Activated CD8-positive, alpha-beta T cell treated with anti-CD3 and anti-CD28 coated beads, Interleukin-2, amount 10 ng/mL, durations not matched to agents 7 days and 5 days (primary cell): ENCODE measurements at places on chromosomes 5 and 9. TPM values are rescaled to one million over a fixed set of nuclear protein-coding genes. Genes with fewer than 3 reads are reported as not detected.
A peak's percentile ranks its signal among the peaks of the same experiment; 100 is the strongest.

Gene SHOC1
- not detected for total RNA-seq

GRCh38 chr9:101536938-101537337 is 3.3 kb downstream of the RNF20 start:
- peaks cover 25% of the 10 kb centered on the region for H3K4me1 ChIP-seq
- no peak overlapping the region for H3K27ac ChIP-seq
- H3K36me3 ChIP-seq: peaks cover 12% of the 10 kb centered on the region
- no peak overlapping the region for H3K4me3 ChIP-seq
- DNase-seq: peak; percentile 52
- H3K27me3 ChIP-seq: no peaks in the 10 kb centered on the region

- no peaks in the 10 kb centered on the region for H3K36me3 ChIP-seq
- no peak for DNase-seq
Measured at GRCh38 chr9:32344551-32345182, 39.8 kb upstream of the ACO1 start.

GRCh38 chr9:101706997-101707396 is 31.4 kb downstream of the GRIN3A start:
- H3K27ac ChIP-seq: no peak overlapping the region
- H3K4me3 ChIP-seq: no peak overlapping the region
- no peak for DNase-seq
- H3K36me3 ChIP-seq: no peaks in the 10 kb centered on the region
- peaks cover 22% of the 10 kb centered on the region for H3K27me3 ChIP-seq

GRCh38 chr9:108852079-108852478 is 3.7 kb downstream of the ACTL7B start:
- H3K27me3 ChIP-seq: no peaks in the 10 kb centered on the region
- no peak overlapping the region for H3K27ac ChIP-seq
- no peak overlapping the region for H3K4me3 ChIP-seq
- DNase-seq: no peak
- no peaks in the 10 kb centered on the region for H3K36me3 ChIP-seq
- no peaks in the 10 kb centered on the region for H3K4me1 ChIP-seq

Gene SPATA6L
- total RNA-seq: 0.29 TPM

DNA sequence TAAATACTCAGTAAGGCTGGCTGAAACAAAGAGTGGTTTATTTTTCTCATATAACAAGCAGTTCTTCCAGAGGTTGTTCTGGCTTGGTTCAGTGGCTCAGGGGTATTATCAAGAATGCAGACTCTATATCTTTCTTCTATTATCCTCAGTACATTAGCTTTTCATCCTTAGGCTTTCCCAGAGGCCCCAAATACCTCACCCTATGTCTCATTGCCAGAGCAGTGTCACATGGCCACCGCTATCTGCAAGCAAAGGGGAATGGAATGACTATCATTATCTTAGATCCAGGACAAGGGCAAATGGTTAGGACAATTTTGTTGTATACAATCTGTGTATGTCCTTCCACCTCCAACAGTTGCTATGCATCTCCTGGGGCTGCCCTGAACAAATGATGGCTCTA is 69.0 kb upstream of the SNX2 start:
- no peak overlapping the region for H3K4me3 ChIP-seq
- peaks cover 3% of the 10 kb centered on the region for H3K27me3 ChIP-seq
- DNase-seq: no peak
- H3K4me1 ChIP-seq: no peaks in the 10 kb centered on the region
- no peaks in the 10 kb centered on the region for H3K36me3 ChIP-seq

DNA sequence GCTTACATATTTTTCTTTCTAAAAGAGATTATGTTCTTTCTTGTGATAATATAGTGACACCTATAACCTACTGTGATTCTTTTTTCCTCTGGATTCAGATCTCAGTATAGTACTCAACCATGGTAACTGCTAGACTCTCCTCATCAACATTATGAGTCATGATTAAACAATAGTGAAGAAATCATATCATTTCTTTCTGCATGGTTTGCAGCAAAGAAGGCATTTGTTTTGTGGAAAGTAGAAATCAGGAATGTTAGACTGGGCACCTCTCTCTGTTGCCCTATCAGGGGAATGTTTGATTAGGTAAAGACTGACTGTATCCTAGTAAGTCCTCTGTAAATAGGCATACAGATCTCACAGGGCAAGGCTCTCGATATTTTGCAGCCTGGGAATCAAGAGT is 25.6 kb upstream of the SMC2 start:
- H3K4me1 ChIP-seq: no peaks in the 10 kb centered on the region
- no peak overlapping the region for H3K27ac ChIP-seq
- no peaks in the 10 kb centered on the region for H3K27me3 ChIP-seq
- DNase-seq: no peak
- no peak overlapping the region for H3K4me3 ChIP-seq

- no peak for DNase-seq
- H3K27me3 ChIP-seq: peaks cover 2% of the 10 kb centered on the region
- no peak overlapping the region for H3K4me3 ChIP-seq
- no peaks in the 10 kb centered on the region for H3K4me1 ChIP-seq
- no peak overlapping the region for H3K27ac ChIP-seq
Measured at GRCh38 chr5:5271786-5272321, 131.7 kb downstream of the ADAMTS16 start.

Gene ADAMTSL1
- total RNA-seq: not detected

Gene LHX2
- not detected for total RNA-seq

Gene KCNV2
- total RNA-seq: not detected

DNA sequence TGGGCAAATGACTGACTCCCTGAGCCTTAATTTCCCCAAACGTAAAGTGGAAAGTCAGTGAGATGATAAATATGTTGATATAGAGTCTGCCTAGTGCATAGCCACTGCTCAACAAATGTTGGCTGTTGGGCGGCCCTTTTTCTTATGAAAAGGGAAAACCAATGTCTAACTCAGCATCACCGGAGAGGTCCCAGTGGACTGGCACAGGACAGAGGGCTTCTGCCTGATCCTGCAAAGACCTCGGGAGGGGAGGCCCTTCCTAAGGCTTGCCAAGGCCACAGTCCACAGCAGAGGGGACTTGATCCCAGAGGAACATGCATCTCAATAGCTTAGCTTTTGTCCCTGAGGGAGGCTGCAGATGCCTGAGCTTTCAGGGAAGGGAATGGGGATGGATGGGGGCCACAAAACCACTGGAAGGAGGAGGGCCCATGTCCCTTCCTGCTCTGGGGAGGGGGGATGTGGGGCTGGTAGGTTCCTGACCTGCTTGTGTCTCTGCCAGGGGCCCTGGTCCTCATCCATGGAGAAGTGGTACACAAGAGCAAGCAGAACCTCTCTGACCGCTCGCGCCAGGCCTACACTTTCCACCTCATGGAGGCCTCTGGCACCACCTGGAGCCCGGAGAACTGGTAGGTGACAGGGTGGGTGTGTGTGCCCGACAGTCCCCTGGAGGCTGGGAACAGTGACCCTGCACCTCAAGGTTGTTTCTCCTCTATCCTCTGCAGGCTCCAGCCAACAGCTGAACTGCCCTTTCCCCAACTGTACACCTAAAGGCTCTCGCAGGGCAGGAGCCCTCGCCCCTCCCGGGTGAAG is 6.3 kb downstream of the DOLK start:
- peaks cover 7% of the 10 kb centered on the region for H3K4me1 ChIP-seq
- no peak for DNase-seq
- H3K27ac ChIP-seq: no peak overlapping the region
- H3K4me3 ChIP-seq: no peak overlapping the region
- H3K36me3 ChIP-seq: peaks cover 7% of the 10 kb centered on the region
- no peaks in the 10 kb centered on the region for H3K27me3 ChIP-seq

GRCh38 chr5:34580983-34581382 is 75.1 kb upstream of the RAI14 start:
- no peaks in the 10 kb centered on the region for H3K27me3 ChIP-seq
- DNase-seq: no peak
- no peaks in the 10 kb centered on the region for H3K4me1 ChIP-seq
- H3K27ac ChIP-seq: no peak overlapping the region
- H3K36me3 ChIP-seq: no peaks in the 10 kb centered on the region

Gene PRDM9
- total RNA-seq: not detected

Gene C9orf152
- not detected for total RNA-seq

Gene FCN1
- total RNA-seq: not detected

- DNase-seq: no peak
- no peaks in the 10 kb centered on the region for H3K36me3 ChIP-seq
- H3K27ac ChIP-seq: no peak overlapping the region
Measured at GRCh38 chr5:124661317-124662141, 84.9 kb downstream of the ZNF608 start.

- no peak overlapping the region for H3K27ac ChIP-seq
- H3K4me3 ChIP-seq: no peak overlapping the region
- DNase-seq: peak; percentile 66
- peaks cover 5% of the 10 kb centered on the region for H3K27me3 ChIP-seq
- H3K4me1 ChIP-seq: no peaks in the 10 kb centered on the region
Measured at GRCh38 chr9:90870621-90871326, 69.2 kb downstream of the SYK start.

DNA sequence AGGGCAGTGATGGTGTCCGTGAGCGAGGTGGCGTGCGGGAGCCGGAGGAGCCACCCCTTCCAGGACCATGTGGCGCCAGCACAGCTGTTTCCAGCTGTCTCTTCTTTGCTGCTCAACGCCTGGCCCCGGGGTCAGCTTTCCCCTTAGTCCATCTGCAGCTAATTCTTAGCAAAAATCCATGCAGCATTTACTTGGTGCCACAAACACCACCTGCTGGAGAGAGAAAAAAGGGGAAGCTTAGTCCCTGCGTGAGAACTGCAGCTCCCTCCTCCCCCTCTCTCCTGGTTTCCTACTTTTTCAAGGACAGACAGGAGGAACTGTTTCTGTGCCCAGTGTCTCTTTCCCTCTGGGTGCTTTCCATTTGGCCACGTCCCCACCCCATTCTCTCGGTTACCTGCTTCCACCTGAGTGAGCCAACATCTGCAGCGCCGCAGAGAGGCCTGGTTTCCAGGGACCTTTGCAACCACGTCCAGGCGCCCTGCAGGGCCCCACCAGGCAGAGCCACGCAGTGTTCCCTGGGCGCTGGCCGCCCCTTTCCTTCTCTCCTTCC is 3.4 kb downstream of the SLC6A19 start:
- no peaks in the 10 kb centered on the region for H3K36me3 ChIP-seq
- H3K4me1 ChIP-seq: no peaks in the 10 kb centered on the region
- H3K4me3 ChIP-seq: no peak overlapping the region
- H3K27me3 ChIP-seq: peaks cover 8% of the 10 kb centered on the region

Gene SPINK7
- total RNA-seq: not detected

- H3K36me3 ChIP-seq: no peaks in the 10 kb centered on the region
- peaks cover 31% of the 10 kb centered on the region for H3K27me3 ChIP-seq
- H3K27ac ChIP-seq: no peak overlapping the region
- no peak for DNase-seq
- H3K4me3 ChIP-seq: no peak overlapping the region
Measured at GRCh38 chr9:98522487-98522886, 186.2 kb downstream of the GABBR2 start.

Gene BHMT2
- total RNA-seq: not detected

Gene NTNG2
- total RNA-seq: 4.8 TPM

- H3K27ac ChIP-seq: no peak overlapping the region
- H3K4me1 ChIP-seq: peaks cover 2% of the 10 kb centered on the region
- H3K27me3 ChIP-seq: peaks cover 18% of the 10 kb centered on the region
- no peaks in the 10 kb centered on the region for H3K36me3 ChIP-seq
- H3K4me3 ChIP-seq: no peak overlapping the region
Measured at GRCh38 chr5:142540922-142541422, 144.9 kb downstream of the FGF1 start.

- peaks cover 18% of the 10 kb centered on the region for H3K27me3 ChIP-seq
- no peak overlapping the region for H3K4me3 ChIP-seq
- no peak overlapping the region for H3K27ac ChIP-seq
- H3K4me1 ChIP-seq: no peaks in the 10 kb centered on the region
- no peak for DNase-seq
- no peaks in the 10 kb centered on the region for H3K36me3 ChIP-seq
Measured at GRCh38 chr9:111610149-111610548, 10.7 kb upstream of the PTGR1 start.

GRCh38 chr9:129497005-129497812 is 123.7 kb downstream of the C9orf50 start:
- peak overlapping the region; percentile 57 for H3K27ac ChIP-seq
- H3K4me3 ChIP-seq: peak overlapping the region; percentile 55
- DNase-seq: no peak
- peaks cover 33% of the 10 kb centered on the region for H3K4me1 ChIP-seq

DNA sequence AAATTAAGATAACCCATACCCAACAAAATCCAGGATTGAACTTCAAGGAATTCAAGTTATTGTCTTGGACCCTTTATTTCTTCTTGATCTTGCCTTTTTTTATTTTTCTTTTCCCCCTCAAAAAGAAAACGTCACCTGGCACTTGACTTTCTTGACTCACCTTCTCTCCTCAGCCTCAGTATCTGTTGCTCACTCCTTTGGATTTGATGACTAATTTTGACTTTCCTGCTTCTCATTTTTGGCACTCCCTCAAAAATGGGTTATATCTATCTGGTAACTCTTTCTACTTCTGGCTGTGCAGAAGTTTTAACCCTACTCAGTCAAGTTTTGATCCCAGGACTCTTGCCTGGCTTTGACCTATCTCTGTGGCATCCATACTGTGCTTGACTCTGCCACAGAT is 66.6 kb upstream of the SPATA31D4 start:
- H3K36me3 ChIP-seq: no peaks in the 10 kb centered on the region
- H3K4me3 ChIP-seq: no peak overlapping the region
- H3K4me1 ChIP-seq: no peaks in the 10 kb centered on the region
- H3K27ac ChIP-seq: no peak overlapping the region
- no peak for DNase-seq

Gene KCNN2
- not detected for total RNA-seq

- H3K4me3 ChIP-seq: no peak overlapping the region
- H3K36me3 ChIP-seq: peaks cover 53% of the 10 kb centered on the region
- no peaks in the 10 kb centered on the region for H3K27me3 ChIP-seq
- no peak for DNase-seq
- no peak overlapping the region for H3K27ac ChIP-seq
Measured at GRCh38 chr9:36389590-36389989, 10.5 kb downstream of the RNF38 start.

Gene NME5
- total RNA-seq: not detected

Gene MGAT1
- 161 TPM for total RNA-seq

DNA sequence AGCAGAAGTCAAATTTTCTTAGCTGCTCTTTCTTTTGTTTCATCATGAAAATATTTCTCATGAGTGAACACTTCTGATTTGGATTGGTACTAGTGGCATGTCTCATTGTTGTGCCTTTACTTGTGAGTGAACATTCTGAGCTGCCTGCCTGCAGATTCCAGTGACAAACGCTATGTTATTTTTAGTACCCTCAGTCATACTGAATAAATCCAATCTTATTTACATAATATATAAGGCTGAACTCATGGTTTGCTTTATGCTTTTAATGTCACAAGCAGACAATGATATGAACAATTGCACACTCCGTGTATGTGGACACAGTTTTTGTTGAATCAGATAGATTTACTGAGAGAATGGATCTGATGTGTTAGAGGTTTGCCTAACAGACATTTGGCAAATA is 67.8 kb downstream of the ACTBL2 start:
- H3K36me3 ChIP-seq: no peaks in the 10 kb centered on the region
- no peak overlapping the region for H3K4me3 ChIP-seq
- no peaks in the 10 kb centered on the region for H3K4me1 ChIP-seq
- H3K27me3 ChIP-seq: peaks cover 7% of the 10 kb centered on the region
- H3K27ac ChIP-seq: no peak overlapping the region

DNA sequence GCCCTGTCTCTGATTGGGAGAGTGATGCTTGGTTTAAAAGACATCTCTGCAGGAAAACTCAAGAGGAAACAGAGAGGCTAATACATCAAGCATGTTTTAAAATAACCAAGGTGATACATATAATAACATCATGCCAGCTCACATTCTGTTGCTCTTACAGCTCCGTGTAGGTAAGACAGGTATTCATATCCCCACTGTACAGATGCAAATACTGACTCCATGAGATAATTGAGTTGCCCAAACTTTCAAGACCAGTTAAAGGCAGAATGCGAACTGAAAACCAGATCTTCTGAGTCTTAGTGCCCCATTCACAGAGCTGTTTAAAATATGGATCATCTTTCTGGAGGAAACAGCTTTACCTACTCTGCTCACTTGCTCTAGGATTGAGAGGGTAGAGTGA is 214.0 kb downstream of the PIK3R1 start:
- H3K36me3 ChIP-seq: no peaks in the 10 kb centered on the region
- DNase-seq: no peak
- peaks cover 6% of the 10 kb centered on the region for H3K27me3 ChIP-seq
- H3K4me1 ChIP-seq: peaks cover 57% of the 10 kb centered on the region
- H3K4me3 ChIP-seq: no peak overlapping the region
